Muscle of leg (tissue), 16 donors: ENCODE measurements at places on chromosomes 2 and 18. TPM values are rescaled to one million over a fixed set of nuclear protein-coding genes. Genes with fewer than 3 reads are reported as not detected.

Gene RIT2
- total RNA-seq, result not detected

Gene STPG4
- 0.22 TPM for total RNA-seq

Gene AMMECR1L
- 9.4 TPM for total RNA-seq

Gene CYP27A1
- 18.4 TPM for total RNA-seq

Gene ASB18
- total RNA-seq, result 4.7 TPM

Gene BCL2
- 19.8 TPM for total RNA-seq

- peak; percentile 3 for DNase-seq
These were observed 666.9 kb downstream of the XIRP2 start for GRCh38 chr2:167555098-167555720.

DNA sequence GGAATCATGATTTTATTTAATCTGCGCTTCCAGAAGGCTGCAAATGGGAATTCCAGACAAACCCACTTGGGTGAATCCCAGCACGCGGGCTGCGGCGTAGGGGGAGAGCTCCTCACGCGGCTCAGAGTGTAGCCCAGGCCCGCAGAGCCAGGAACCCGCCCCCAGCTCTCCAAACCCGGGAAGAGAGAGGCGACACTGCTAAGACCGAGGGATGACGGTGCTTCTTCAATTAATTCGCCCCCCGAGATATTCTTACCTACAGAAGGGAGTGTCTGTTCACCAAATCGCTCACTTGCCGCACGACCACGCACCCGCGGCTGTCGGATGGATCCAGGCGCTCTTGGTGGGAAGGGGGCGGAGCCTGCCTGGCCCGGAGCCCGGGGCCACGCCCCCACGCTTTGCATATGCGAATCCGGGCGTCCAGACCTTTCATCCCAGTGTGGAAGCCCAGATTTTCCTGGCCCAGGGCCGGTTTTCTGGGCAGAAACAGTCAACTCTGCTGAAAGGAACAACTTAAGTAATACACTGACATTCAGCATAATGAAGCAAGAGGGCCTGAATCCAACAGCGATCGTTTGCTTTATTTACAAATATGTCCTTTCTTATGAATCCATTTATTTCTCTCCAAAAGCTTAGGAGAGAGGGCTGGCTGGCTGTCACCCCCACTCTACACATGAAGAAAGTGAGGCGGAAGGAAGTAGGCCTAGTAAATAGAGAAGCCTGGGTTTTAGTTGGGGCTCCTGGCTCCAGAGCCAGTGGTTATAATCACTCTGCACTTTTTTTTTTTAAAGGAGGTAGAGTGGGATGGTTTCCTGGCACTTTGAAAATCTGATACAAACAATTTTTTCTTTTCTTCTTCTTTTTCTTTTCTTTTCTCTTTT is at the start of gene SLC19A3:
Gene SLC19A3 (minus strand): TSS at position 342 of the 881 bp plus-strand sequence. CDS start 15,710 bp downstream, outside the sequence.
- peak; percentile 98 for DNase-seq

DNA sequence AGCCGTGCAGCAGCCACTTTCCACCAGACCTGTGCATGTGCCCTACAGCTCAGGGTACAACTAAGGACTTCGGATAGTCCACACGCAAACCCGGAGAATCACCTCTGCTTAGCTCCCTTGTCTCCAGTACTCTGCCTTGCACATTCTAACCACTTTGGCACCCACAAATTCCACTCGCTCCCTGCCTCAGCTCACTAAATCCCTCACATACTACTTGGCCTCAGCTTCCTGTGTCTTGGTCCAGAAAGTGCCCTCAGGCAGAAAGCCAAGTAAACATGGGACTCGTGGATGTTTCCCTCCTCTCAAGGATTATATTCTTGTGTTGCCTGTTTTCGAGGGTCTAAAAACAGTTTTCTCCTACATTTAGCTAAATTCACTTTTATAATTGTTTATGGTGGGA is 157.8 kb upstream of the DAPL1 start:
- no peak for DNase-seq

- DNase-seq, result peak; percentile 45
These were observed 5.2 kb downstream of the TTC39C start for GRCh38 chr18:24019641-24020331.

GRCh38 chr2:161131074-161131680 is 29.1 kb upstream of the TANK start:
- no peak for DNase-seq

- DNase-seq, result no peak
These were observed 138.9 kb downstream of the CCDC148 start for GRCh38 chr2:158317642-158318041.

GRCh38 chr2:95203911-95204310 is 3.4 kb upstream of the ZNF892 start:
- no peak for DNase-seq

DNA sequence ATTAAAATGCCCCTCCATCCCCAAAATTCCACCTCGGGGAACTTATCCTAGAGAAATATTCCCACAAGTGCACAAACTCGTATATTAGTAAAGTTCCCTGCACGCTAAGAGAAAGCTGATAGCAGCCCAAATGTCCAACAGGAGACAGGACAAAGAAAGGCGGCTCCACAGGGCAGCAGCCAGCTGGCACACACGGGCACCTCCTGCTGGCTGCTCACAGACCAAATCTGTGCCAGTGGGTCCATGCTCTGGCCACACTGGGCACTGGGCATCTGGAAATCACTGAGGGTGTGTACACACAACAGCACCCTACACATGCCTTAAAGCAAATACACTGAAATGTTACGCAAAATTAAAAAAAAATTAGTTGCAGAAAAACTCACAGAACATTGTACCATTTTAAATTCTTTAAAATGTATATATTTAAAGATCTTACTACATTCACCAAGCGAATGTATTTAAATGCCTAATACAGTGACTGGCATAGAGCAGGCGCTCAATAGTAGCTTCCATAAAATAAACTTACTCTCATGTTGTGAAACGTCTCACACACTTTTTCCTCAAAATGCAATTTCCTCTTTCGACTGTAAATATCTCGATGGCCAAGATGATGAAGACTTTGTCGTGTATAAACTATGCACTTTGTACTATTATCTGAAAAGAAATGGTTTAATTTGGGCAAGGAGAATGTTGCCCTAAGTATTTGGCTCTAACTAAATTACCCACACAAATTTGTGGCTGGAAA is 19.4 kb downstream of the ZNF516 start:
- no peak for DNase-seq

DNA sequence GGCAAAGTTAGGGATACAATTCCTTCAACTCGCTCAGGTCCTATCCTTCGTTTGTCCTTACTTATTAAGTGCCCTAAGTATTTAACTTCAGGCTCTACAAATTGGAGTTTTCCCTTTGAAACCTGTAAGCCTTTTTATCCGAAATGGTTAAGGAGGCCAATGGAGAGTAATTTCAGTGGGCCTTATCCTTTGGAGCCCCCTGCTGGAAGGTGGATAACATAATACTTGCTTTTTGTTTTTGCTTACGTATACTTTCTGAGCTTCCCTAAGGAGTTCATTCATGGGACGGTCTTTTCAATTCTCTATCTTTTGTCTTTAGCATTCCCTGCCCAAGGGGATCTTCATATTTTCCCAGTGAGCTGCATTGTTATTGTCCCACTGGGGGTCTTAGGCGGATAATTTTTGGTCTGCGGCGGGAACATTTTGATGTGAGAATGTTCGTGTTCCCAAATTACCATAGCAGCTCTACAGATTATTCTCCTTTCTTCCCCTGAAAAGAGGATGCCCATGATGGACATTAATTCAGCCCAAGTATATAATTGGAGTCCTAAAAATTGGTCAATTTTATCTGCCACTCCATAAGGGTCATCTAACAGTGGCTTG is 34.4 kb upstream of the TRAPPC8 start:
- DNase-seq, result peak; percentile 24

GRCh38 chr2:85953476-85953875 is 64.7 kb upstream of the ST3GAL5 start:
- DNase-seq, result no peak

GRCh38 chr2:127175041-127175721 is 44.9 kb downstream of the CYP27C1 start:
- peak; percentile 95 for DNase-seq

DNA sequence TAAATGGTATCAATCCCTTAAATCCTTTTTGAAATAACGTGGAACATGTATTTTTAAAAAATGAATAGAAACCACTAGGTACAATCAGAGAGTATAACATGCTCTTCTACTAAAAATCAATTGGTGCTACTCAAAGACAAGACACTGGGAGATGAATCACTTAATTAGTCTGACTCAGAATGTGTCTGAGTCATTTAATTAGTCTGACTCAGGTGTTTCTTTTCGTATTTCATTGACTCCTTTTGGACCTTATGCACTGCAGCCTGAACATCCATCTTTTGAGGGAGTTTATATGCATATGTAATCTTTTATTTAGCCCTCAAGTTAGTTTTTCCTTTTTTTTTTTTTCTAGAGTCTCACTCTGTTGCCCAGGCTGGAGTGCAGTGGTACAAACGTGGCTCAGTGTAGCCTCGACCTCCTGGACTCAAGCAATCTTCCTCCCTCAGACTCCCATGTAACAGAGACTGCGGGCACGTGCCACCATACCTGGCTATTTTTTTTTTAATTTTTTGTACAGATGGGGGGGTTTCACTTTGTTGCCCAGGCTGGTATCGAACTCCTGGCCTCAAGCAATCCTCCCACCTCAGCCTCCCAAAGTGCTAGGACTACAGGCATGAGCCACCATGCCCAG is 26.5 kb downstream of the PPP4R3B start:
- no peak for DNase-seq

DNA sequence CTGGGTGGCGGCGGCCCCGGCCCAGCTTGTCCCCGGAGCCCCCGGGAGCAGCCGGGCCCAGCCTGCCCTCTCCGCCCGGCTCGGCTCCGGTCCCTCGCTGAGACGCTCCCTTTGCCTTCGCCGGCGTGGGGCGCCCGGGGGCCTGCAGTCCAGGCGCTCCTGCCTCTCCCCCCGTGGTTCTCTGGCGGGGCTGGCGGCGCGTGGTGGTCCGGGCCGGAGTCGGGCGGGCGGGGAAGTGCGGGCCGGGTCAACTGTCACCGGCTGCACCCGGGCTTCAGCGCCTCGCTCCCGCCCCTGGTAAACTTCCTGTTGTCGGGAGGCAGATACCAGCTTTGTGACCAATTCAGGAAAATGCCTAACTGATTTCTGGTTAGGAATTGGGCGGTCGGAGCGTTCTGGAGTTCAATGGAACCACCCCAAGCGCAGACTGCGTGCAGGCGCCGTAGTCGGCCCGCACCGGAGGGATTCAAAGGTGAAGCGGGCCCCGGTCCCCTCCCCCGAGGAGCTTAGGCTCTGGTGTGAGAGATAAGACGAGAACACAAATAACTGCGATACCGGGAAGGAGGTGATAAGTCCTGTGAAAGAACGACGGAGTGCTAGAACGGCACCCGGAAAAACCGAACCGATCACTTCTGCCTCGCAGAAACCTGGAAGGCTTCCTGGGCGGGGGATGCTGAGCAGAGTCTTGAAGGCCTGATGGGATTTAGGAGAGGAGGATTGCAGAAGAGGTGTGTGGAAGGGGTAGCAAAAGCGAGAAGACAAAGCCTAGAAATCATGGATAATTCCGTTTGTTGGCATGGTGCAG is 891 bp downstream of the CAB39 start:
- peak; percentile 39 for DNase-seq

GRCh38 chr2:113179446-113180045 is 5.8 kb downstream of the PSD4 start:
- no peak for DNase-seq

GRCh38 chr18:43158381-43158780 is 42.9 kb upstream of the RIT2 start:
- peak; percentile 3 for DNase-seq

DNA sequence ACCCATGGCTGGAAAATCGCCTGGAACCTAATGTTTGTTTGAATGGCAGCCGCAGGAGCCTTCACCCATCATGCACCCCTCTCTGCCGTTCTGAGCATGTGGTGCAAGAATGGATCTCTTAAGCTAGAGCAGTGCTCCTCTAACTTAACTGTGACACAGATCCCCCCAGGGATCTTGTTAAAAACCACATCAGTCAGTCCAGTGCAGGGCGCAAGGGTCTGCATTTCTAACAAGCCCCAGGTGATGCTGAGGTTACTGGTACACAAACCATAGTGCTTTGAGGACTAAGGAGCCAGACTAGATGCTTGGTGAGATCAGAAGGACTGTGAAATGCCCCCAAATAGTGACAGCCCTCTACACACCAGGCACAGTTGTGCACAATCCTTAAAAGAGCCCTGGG is 87.1 kb upstream of the KCTD1 start:
- no peak for DNase-seq

- DNase-seq, result peak; percentile 66
These were observed 469.3 kb upstream of the RAB12 start for GRCh38 chr18:8139891-8140406.

GRCh38 chr2:207871506-207871905 is 101.8 kb upstream of the FZD5 start:
- no peak for DNase-seq

DNA sequence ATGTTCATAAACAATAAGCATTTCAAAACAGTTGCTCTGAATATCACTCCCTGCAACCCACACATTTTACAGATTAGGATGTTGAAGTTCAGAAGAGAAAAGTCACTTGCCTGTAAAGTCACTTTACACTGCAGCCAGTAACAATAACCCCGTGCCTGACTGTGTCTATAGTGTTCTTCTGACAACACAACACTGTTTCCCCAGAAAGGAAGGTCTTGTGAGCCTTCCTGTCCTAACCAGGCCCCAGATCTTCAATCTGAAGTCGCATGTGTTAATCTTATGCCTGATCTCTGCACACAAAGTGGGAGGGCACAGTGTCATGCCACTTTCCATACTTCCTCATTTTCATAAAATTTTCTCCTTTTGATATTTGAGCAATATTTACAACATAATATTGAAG is 120.2 kb downstream of the FEZ2 start:
- no peak for DNase-seq

DNA sequence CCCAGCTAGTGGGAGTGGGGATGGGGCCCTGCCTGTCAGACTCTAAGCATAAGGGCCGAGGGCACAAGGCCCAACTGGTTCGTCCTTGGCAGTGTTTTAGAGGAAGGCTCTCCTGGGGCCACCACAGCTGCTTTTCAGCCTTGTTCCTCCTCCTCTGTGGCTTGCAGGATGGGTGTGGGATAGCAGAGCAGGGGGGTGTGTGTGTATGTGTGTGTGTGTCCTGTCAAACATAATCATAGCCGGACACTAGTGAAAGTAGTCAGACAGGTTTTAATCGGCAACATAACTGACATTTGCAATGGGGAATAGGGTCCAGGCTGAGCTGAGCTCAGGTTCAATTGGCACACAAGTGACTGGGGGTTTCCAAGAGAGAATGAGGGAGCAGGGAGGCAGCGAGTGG is 114.2 kb downstream of the SEPTIN10 start:
- DNase-seq, result peak; percentile 76

DNA sequence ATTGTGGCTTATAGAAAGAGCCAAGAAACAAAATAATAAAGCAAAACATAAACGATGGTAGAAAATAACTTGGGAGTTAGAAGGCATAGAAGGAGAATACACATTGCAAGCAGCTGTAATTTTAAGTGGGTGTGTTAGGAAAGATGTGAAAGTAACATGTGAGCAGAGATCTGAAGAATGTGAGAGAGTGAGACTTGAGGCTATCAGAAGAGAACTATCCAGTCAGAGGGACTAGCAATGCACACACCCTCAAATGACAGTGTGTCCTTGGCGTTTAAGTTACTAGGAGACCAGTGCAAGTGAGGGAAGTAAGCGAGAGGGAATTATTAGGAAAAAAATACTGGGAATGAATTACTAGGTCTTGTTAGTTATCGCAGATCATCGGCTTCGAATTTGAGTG is 304.9 kb downstream of the DSEL start:
- no peak for DNase-seq

- DNase-seq, result no peak
These were observed 10.6 kb downstream of the PTPRM start for GRCh38 chr18:7577706-7578105.
